ENCODE measurements at places on chromosomes 5 and 9.

- DNase-seq, result no peak
Observed at GRCh38 chr5:111013011-111013410, 58.5 kb upstream of the TSLP start.

DNA sequence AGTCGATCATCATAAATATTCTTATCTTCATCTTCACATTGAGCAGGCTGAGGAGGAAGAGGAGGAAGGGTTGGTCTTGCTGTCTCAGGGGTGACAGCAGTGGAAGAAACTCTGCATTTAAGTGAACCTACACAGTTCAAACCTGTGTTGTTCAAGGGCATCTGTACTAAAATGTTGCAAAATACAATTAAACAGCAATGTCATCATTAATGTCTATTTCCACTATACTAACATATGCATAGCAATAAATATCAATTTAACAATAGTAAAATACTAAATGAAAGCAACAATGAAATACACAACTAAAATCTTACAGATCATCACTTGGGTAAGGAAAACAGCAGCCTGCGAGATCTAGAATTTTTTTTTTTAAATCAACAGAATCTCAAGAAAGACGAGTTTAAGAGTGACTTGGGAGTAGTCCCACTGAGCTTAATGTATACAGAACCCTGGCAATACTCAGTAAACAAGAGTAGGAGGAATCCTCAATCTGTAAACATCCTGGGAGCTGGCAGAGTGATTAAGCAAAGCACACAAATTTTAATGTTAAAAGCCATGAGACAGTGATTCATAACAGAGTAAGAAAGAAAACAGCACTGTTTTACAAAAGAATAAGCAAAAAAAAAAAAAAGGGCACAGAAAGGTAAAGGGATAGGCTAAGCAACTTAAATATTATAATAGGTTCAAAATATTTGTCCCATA, 10.0 kb downstream of the HOMER1 start:
- no peak for DNase-seq

GRCh38 chr9:80074439-80074838, 502.7 kb downstream of the TLE4 start:
- DNase-seq, result no peak

DNA sequence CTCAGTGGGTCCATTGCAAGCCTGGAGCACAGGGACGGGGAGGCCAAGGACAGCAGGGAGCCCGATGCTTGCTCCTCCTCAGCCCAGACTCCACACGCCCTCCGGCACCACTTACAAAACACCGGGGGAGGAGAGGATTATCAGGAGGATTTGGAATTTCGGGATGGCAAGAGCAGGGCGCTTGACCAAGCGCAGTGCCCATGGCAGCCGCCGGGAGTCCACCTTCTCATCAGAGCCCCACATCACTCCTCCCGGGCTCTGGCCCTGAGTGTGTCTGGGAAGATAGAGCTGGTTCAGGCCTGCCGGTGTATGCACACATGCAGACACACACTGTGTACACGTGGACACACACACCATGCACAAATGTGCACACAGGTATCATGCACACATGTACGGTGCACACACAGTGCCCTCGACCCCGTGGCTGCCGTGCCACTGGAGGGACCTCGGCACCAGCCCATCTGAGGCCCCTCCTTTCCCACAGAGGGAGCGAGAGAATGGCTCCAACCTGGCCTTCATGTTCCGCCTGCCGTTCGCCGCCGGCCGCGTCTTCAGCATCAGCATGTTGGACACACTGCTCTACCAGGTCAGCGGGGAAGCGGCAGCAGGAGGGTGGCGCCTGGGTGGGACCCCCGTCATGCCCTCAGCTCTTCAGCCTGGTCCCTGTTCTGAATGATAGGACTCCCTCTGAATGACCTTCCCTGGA, 81.7 kb downstream of the KCNT1 start:
- DNase-seq, result no peak

DNA sequence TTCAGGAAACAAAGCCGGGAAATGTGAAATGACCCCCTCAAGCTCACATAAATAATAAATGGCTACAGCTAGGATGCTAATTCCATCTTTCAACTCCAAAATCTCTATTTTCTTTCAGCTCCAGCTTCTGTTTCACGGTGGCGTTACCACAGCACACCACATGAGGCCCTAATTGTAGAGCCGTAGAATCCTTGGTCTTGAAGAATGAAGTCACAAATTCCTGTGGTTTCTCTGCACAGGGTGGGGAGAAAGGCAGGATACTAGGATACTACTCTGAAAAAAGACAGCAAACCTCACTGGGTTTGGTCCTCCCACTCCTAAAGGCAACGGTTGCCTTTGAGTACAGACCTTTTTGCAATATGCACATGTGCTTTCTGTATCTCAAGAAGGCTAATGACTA, 13.9 kb upstream of the RARS1 start:
- no peak for DNase-seq

GRCh38 chr5:59238126-59238902, 655.2 kb downstream of the PDE4D start:
- DNase-seq, result no peak

DNA sequence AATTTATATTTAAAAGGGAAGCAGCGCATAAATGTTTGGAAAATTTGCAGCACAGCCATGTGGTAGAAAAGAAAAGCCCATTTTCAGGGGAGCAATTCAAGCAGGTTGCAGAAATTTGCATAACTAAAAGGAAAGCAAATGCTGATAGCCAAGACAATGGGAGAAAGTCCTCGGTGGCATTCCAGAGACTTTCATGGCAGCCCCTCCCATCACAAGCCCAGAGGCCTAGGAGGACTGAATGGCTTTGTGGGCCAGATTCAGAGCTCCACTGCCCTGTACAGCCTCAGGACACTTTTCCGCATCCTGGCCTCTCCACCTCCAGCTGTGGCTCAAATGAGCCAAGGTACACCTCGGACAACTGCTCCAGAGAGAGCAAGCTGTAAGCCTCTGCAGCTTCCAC, 462.9 kb downstream of the CDK5RAP2 start:
- DNase-seq, result no peak

- no peak for DNase-seq
Observed at GRCh38 chr9:27310582-27310981, 13.6 kb upstream of the EQTN start.

DNA sequence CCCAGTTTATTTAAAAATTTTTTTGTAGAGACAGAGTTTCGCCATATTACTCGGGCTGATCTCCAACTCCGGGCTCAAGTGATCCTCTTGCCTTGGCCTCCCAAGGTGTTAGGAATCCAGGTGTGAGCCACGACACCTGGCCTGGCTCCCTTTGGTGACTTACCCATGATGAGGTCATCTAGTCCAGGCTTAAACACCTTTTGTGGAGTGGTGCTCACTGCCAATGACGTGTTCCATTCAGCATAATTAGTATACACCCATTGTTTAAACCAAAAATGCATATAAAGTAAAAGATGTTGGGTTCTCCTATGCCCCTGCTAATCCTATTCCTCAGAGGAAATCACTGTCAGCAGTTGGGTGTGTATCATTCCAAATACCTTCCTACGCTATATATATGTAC, 91.0 kb downstream of the HSPA4 start:
- no peak for DNase-seq

GRCh38 chr5:100691548-100691947, 156.4 kb downstream of the FAM174A start:
- DNase-seq, result no peak

GRCh38 chr5:179819296-179820126, 1.2 kb upstream of the SQSTM1 start:
- no peak for DNase-seq

- no peak for DNase-seq
Observed at GRCh38 chr5:122014236-122014935, 52.6 kb downstream of the SRFBP1 start.

- no peak for DNase-seq
Observed at GRCh38 chr9:87276327-87276841, 221.3 kb upstream of the DAPK1 start.

DNA sequence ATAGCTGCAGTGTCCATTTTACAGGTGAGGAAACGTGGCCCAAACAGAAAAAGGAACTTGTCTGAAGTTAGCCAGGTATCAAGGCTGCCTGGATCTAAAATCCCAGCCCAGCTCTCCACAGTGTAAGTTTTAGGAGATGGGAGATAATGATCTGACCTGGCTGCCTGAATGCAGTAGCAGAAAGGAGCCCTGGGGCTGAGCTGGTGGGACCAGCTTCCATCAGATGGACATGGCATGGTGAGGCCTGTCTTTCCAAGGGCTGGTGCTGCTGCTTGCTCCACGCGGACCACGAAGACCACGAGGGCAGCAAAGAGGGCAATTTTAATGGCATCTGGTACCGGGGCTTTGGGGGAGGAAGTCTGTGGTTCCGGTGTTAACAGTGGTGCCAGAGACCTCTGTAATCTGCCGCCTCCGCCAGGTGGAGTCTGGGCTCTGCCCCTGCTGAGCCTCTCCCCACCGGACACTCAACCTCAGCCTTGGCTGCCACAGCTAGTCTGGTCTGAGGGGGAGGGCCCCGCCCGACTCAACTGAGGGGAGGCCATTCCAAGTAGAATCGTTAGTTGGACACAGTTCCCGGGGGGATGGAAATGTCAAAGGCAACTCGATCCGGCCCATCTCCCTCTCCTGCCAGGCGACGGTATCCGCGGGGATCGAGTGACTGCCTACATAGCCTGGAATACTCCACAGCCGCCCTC, 650 bp downstream of the MYORG start:
- peak; percentile 36 for DNase-seq

DNA sequence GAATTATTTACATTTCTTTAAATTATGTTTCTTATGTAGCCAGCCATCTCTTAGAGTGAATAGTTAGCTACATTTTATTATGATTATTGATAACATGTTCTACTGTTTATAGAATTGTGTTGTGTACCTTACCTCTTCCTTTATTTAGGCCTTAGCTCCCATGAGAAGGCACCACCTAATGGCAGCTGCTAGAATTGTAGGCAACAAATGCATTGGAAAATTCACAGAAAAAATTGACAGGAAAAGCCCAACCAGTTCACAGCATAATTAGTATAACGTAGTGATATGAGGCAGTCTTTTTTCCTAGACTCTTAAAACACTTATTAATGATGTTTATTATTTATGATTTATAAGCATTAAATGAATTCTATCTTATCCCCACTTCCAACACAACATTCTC, 175.8 kb downstream of the WDR70 start:
- no peak for DNase-seq

GRCh38 chr5:68024426-68024825, 191.1 kb upstream of the PIK3R1 start:
- no peak for DNase-seq

DNA sequence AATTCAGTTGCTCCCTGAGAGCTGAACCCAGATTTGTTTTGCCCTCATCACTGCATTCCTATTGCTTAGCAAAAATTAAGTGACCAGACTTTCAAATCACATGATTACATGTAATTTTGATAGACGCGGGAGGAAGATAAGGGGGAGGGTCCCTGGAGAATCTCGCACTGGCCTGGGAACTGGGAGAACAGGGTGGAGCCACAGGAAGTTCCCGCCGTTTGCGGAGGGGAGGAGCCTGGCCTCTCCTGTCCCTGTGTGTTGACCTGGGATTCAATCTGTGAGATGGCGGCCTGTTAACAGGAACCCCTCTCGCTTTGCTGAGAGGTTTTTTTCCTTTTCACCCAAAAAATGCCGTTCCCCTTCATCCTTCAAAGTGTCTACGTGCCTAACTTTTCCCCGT, 142.9 kb upstream of the OR13F1 start:
- DNase-seq, result no peak

Data from activated CD4-positive, alpha-beta T cell treated with anti-CD3 and anti-CD28 coated beads for 4 hours (primary cell).